ENCODE measurements at places on chromosomes 1 and 21.

DNA sequence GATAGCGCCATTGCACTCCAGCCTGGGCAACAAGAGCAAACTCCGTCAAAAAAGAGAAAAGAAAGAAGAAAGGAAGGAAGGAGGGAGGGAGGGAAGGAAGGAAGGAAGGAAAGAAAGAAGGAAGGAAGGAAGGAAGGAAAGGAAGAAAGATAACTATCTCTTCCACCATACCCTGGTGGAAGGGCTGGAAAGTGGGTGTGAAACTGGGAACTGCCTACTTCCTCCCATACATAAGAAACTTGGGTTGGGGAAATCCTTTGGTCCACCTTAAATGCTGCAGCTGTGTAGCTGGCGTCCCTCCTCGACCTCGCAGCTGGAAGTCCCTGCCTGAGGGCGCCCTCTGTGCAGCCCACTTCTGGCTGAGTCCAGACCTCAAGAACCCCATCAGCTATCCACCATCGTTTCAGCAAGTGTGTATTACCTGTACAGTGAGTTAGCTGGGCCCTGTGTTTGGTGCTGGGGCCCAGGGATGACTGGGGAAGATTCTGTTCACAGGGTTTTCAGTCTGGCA lies 4.6 kb upstream of the FAM167B start:
- DNase-seq, result no peak

- no peak for DNase-seq
Observed at GRCh38 chr1:237858992-237859391, 31.7 kb downstream of the ZP4 start.

- peak; percentile 84 for DNase-seq
Observed at GRCh38 chr1:9397997-9398526, 105.4 kb downstream of the SPSB1 start.

DNA sequence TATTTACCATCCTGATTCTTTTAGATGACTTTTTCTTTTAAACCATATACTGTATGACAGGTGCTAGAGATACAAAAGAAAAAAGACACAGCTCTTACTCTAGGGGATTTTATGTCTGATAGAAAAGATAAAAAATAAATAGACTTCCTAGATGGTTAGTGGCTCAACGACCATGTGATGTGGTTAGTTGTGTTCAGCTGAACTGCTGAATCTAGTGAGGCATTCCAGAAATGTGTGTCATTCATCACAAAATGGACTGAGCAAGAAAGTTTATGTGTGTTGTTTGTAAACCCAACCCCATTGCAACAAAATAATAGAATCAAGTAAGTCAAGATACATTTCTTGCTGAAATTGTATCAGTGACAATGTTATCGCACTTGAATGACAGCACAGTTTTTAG lies 205.8 kb upstream of the LYPLAL1 start:
- DNase-seq, result peak; percentile 32

DNA sequence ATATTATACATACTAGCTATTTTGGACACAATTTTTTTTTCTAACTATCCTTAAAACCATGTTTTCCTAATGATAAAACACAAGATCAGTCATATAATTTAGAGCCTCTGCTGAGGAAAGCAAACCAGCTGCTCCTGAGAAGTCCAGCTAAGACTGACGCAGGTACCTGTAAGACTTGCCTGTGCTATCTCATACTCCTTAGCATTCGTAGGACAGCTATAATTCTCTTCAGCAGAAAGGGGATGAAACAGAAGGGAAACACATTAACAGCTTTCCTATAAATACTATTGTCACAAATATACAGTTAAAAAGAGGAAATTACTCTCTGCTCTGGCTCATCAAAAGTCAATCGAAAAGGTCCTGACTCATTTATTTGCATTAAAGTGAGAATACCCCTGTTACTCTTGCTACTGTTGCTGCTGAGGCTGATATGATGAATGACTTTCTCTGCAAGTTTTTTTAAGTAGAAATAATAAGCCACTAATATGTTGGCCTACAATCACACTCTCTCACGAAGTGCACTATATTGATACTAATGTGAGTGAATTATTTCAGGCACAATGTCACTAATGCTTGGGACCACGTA lies 757.1 kb downstream of the KCNT2 start:
- no peak for DNase-seq

GRCh38 chr1:3902111-3902511 lies 2.0 kb upstream of the C1orf174 start:
- no peak for DNase-seq

DNA sequence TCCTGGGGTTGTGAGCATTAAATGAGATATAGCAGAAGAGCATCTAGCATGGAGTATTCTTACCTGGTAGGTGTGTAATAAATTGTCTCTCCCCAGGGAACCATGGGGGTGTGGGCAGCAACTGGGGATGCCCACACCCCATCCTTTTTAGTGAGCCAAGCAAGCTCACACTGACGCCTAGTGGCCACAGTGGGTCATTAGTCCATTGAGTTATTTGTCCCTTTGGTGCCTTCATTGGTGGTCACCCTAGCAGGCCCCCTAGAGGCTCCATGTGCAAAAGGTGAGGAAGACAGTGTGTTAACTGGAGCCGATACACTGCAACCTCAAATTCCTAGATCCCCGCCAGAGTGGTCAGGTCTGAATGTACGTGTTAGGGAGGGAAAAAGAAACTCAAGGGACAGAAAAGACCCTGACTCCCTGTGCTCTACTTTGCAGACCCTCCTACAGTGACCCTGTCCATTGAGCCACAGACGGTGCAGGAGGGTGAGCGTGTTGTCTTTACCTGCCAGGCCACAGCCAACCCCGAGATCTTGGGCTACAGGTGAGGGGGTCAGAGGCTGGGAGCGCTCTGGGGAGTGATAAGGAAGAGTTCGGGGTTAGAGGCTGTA lies 93.3 kb upstream of the CD1D start:
- peak; percentile 78 for DNase-seq

All from fibroblast of skin of back (primary cell).